ENCODE measurements at places on chromosomes 11 and 22.

- DNase-seq, result no peak
Observed at GRCh38 chr22:35761037-35761436, 43.4 kb downstream of the APOL5 start.

DNA sequence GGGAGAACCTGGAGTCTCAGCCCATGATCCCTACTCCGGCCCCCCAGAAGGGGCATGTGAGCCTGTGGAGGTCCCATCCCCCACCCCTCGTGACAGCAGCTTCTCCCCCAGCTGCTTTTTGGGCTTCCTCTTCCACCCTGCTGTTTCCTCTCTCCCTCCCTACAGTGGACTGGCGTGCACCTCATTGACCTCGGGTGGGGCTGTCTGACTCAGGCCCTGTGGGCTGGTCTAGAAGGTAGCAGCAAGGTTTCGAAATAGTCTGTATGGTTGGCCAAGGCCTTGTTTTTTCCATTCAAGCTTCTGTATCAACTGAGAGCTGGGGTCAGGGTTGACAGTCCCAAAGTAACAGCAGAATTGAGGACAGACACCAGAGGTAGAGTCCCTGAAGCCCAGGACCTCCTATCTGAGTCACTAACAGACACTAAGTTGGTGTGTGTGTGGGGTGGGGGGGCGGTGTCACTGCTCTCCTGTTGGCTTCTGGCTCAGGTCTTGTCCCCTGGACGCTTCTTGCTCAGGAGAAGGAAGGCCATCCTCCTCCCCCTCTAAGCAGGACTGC is 7.7 kb downstream of the SLC37A2 start:
- DNase-seq, result no peak

- no peak for DNase-seq
Observed at GRCh38 chr11:113907681-113908080, 3.1 kb downstream of the HTR3B start.

DNA sequence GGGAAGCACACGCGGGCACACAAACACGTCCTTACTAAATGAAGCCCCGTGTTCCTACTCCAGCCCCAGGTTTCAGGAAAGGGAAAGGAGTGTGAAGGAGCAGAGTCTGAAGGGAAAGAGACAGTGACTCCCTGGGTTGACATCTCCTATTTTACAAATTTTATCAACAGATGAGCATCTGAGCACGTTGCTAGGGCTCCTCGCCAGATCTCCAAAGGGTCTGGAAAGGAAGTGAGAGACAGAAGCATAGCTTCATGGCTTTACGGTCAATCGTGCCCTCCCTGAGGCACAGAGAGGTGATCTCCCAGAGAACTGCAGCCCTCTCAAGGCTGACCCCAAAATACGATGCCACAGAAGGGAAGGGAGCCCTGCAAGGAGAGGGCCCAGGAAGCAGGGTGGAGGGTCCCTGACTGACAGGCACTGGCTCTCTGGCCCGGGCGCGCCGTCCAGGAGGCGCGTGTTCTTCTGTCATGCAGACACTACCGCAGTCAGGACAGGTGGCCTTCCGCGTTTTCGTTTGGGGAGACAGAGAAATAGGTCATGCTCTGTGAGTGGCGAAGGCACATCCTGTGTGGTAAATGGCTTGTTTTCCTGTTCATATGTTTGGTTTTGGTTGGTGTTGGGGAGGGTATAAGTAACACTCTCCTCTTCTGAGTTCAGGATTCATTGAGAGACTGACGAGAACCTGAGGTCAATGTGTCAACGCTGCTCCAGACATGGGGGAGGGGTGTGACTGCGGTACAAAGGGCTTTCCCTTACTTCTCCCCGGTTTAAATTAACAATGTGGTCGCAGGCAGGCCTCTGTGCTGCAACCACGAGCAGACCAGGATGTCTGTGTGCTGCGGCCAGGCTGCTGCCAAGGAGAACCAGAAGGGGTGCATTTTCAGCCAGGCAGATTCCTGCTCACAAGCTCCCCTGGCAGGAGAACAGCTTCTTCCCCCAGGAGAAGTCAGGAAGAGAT is 813.3 kb downstream of the OPCML start:
- DNase-seq, result no peak

DNA sequence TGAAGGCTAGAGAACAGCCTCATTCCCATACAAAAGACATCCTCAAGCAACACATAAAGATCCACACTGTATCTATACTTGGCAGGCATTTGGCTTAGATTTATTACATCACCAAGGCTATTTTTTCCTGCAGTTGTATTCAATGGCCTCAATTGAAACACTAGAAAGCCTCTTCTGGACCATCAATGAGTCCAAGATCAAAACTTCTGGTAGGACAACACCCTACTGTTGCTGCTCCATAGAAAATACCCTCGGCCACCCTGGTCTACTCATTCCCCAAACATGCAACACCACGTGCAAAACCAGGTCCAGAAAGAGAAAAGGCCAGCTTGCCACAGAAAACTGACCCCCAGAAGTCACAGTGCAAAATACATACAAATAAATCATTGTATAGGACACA is 56.9 kb upstream of the CADM1 start:
- DNase-seq, result no peak

DNA sequence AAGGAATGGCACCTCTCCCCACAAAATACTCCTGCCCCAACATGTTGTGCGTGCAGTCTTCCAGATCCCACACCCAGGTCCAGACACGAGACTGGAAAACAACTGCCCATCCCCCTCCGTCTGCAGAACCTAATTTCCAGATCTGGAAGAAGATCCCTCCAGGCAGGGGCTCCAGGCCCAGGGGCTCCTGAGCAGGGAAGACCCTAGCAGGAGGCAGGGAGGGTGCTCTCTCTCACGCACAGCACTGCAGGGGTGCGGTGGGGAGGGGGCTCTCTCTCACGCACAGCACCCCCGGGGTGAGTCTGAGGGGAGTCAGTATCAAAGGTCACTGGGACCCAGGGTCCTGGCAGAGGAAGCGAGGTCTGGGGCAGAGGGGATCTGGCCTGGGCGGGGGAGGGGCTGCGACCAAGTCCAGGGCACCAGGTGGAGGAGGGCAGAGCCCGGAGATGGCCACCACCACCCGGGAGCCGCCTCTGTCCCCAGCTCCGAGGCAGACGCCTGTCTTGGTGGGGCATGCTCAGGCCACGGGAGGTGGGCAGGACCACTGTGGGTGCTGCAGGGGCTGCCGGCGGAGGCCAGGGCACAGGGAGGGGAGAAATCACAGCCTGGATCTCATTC is 1.7 kb downstream of the MLC1 start:
- DNase-seq, result no peak

DNA sequence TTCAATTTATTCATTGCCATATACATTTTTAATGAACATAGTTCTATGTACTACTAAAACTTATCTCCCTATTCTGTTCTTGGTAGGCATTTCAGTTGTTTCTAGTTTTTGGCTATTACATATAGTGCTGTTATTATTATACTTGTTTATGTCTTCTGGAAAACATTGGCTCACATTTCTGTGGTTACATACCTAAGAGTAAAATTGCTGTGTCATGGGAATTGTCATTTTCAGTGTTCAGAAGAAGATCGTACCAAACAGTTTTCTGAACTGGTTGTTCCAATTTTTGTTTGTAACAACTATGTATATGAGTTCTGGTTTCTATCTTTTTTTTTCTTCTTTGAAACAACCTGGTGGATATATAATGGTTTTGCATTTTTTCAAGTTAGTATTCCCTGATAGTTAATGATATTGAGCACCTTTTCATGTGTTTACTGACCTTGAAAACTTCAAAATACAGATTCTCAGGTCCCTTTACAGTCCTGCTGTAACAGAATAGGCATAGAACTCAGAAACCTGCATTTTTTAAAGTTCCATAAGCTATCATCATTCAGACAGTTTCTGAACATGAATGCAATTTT is 230.7 kb downstream of the JRKL start:
- no peak for DNase-seq

DNA sequence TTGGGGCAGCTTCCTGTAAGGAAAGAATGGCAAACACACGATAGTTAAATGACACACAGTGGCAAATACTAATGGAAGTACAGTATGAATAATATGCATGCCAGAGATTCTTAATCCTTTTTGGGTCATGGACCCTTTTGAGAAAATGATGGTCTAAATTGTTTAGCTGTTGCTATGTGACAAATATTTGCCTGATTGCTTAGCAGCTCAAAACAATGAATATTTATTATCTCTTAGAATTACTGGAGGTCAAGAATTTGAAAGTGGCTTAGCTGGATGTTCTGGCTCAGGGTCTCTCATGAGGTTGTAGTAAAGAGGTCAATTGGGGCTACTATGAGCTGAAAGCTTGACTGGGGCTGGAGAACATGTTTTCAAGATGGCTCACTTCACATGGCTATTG is 69.7 kb downstream of the FANCF start:
- DNase-seq, result no peak

DNA sequence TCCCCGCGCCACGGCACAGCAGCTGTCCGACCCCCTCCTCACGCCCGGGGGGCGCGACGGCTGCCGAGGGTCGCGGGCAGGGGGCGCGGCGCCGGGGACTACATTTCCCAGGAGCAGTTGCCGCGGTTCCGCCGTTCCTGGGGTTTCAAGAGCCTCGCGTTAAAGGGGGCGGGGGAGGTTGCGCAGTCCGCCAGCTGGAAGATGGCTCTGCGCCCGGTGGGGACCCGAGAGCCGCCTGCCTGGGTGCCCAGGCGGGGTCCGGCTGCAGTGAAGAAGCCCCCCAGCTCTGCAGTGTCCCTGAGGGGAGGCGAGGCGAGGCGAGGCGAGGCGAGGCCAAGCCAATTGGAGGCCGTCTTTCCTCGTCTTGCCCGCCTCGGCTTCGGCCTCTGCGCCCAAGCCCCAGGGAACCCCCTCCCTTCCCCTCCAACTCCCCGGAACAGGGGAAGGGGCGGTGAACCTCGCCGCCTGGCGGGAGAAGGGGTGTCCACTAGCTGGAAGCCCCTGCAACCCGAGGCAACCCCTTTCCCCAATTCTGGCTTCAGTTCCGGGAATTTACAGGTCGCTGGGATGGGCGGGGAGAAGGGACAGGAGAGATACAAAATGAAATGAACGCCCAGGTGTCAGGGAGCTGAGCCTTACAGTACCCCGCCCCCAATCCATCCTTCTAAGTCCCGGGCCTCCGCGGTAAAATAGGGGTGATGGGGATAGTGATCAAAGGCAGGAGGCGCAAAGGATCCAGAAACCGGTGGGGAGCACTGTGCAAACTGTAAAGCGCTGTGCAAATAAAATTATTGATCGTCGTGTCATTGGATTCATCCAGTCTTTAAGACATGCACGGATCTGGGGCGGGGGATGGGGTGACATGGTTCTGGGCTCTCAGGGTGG is 5.2 kb upstream of the GCAT start:
- DNase-seq, result no peak

GRCh38 chr22:27443306-27443705 is 358.2 kb downstream of the MN1 start:
- no peak for DNase-seq

- no peak for DNase-seq
Observed at GRCh38 chr11:706439-706956, 467 bp downstream of the EPS8L2 start.

GRCh38 chr11:73252577-73253191 is 19.5 kb upstream of the P2RY6 start:
- DNase-seq, result peak; percentile 69

GRCh38 chr11:71112990-71113389 is 139.4 kb downstream of the SHANK2 start:
- no peak for DNase-seq

DNA sequence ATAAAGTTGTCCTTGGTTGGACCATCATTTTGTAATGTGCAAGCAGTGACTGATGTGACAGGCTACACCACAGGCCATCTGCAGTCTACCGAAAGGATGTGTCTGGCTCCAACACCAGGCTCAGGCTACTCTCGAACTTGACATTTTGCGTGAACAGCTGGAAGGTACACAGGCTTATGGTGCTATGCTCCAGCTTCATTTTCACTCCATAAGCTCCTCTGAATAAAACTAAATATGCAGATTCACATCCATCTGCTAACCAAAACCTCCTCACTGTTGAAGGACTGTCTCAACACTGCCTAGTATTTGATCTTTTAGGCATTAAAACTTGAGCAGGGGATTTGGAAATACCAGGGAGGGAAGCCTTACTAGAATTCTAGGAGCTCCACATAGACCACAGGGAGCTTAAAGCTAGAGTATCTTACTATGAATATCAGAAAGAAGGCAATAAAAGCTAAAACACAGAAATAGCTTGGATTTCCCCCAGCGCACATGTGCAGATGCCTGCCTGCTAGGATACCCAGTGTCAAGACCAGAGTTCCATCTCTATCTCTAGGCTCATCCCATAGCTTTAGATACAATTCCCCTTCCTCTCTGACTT is 383.9 kb upstream of the FAT3 start:
- DNase-seq, result no peak

GRCh38 chr11:96075532-96075959 is 151.6 kb upstream of the MTMR2 start:
- no peak for DNase-seq

Measured in suprapubic skin (tissue), 4 donors.